ENCODE measurements at places on chromosomes 7 and 10. TPM values are rescaled to one million over a fixed set of nuclear protein-coding genes. Genes with fewer than 3 reads are reported as not detected.

DNA sequence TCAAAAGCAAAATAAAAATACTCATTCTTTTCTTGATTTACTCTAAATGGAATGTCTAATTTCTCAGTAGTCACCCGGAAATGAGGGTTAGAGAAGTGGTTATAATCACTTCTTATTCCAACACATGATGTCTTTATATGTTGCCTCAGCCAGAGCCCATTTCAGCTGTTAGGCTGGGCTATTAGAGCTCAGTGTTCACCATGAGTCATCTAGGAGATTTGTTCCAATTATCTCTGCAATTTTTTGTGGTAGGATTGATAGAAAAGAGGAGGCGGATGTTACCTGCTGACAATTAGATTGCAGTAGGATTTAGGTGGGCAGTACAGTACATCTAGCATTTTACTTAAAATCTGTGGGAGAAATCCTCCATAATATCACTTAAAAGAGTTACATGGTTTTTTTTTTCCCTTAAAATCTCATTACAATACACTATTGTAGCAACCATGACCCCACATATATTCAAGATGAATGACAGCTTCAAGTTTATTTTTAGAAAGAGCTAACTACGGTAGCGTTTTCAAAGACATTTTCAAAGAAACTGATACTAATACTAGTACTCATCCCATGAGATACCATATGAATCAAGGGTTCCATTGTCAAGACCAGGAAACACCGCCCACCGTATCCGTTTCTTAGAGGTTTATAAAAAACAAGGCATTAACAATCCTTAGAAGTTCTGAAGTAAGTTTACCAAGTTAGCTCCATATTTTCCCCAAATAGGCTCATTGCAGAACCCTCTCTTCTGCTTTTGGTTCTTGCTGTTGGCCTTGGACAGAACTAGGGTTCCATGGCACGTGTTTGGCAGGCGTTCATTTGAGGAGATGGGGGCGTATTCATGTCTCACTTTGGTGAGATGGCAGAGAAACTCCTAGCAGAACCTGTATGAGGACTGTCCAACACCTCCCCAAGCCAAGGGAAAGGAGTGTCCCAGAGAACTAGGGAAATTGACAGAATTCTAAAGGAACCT is 10.4 kb downstream of the CPA2 start:
- H3K36me3 ChIP-seq = peaks cover 2% of the 10 kb centered on the region
- H3K4me3 ChIP-seq = peak overlapping the region; percentile 6

GRCh38 chr10:31062856-31063255 is 31.2 kb upstream of the ZNF438 start:
- no peak overlapping the region for H3K4me3 ChIP-seq
- H3K27me3 ChIP-seq = no peaks in the 10 kb centered on the region
- H3K27ac ChIP-seq = no peak overlapping the region
- no peak for DNase-seq

The PRKG1 gene
- total RNA-seq = 4.4 TPM

The MEOX2 gene
- 1.4 TPM for total RNA-seq

DNA sequence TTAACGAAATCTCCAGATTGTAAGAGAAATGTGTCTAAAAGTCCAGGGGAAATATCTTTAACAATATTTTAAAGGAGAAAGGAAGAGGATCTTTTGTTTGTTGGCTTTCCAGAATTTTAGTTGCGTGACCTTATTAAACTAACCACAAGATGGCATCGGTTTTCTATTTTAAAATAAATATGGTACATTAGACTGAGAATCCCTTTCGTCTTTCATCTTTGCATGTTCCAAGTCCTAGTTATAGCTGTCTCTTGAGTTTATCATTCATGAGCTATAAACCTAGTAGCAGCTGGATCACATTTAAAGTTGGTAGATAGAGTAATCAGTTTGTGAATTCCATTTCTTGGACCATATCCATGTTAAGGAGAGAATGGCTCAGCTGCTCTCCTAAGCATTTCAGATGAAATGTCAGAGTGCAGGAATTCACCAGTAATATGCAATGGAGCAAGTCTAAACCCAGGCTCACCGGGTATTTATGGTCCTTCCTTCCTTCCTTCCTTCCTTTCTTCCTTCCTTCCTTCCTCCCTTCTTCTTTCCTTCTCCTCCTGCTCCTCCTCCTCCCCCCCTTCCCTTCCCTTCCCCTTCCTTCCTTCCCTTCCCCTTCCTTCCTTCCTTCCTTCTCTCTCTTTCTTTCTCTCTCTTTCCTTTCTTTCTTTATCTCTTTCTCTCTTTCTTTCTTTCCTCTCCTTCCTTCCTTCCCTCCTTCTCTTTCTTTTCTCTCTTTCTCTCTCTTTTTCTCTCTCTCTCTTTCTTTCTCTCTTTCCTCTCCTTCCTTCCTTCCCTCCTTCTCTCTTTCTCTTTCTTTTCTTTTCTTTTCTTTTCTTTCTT is 57.8 kb upstream of the RAB18 start:
- no peak overlapping the region for H3K27ac ChIP-seq
- no peaks in the 10 kb centered on the region for H3K36me3 ChIP-seq
- no peaks in the 10 kb centered on the region for H3K4me1 ChIP-seq
- DNase-seq = no peak
- H3K4me3 ChIP-seq = no peak overlapping the region
- H3K27me3 ChIP-seq = no peaks in the 10 kb centered on the region

GRCh38 chr7:101725921-101726320 is 91.5 kb upstream of the CUX1 start:
- no peaks in the 10 kb centered on the region for H3K27me3 ChIP-seq
- H3K27ac ChIP-seq = no peak overlapping the region
- H3K4me1 ChIP-seq = no peaks in the 10 kb centered on the region
- no peak overlapping the region for H3K4me3 ChIP-seq
- H3K36me3 ChIP-seq = no peaks in the 10 kb centered on the region
- no peak for DNase-seq

The SLC26A3 gene
- not detected for total RNA-seq

All from neural crest cell (in vitro differentiated cells).